ENCODE measurements at places on chromosomes 5 and 9. TPM values are rescaled to one million over a fixed set of nuclear protein-coding genes. Genes with fewer than 3 reads are reported as not detected.

COQ4 gene
- 36.9 TPM for polyA plus RNA-seq

DNA sequence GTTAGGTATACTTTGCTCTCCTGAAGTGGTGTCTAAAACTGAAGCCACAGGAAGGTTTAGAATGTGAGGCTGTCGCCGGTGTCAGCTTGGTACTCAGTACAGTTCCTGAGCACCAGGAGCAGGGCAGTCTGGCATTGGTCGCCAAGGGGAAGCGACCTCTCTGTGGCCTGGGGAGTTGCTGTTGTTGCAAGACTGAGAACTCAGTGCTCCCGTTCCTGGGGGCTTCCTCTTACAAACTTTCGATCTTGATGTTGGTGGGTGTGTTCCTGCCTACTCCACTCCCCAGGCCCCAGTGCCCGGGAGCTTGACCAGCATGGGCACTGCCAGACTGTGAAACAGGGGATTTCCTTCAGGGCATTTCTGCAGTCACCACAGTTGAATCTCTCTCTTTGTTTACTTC is 52.4 kb upstream of the PPARGC1B start:
- no peak overlapping the region for H3K27ac ChIP-seq
- DNase-seq = no peak
- no peaks in the 10 kb centered on the region for H3K4me1 ChIP-seq
- no peaks in the 10 kb centered on the region for H3K36me3 ChIP-seq
- no peak overlapping the region for H3K4me3 ChIP-seq
- H3K27me3 ChIP-seq = no peaks in the 10 kb centered on the region

GRCh38 chr5:140084541-140084940 is 29.4 kb upstream of the PURA start:
- DNase-seq = no peak
- no peaks in the 10 kb centered on the region for H3K4me1 ChIP-seq
- no peak overlapping the region for H3K4me3 ChIP-seq
- no peak overlapping the region for H3K27ac ChIP-seq
- H3K36me3 ChIP-seq = no peaks in the 10 kb centered on the region
- H3K27me3 ChIP-seq = no peaks in the 10 kb centered on the region

DNA sequence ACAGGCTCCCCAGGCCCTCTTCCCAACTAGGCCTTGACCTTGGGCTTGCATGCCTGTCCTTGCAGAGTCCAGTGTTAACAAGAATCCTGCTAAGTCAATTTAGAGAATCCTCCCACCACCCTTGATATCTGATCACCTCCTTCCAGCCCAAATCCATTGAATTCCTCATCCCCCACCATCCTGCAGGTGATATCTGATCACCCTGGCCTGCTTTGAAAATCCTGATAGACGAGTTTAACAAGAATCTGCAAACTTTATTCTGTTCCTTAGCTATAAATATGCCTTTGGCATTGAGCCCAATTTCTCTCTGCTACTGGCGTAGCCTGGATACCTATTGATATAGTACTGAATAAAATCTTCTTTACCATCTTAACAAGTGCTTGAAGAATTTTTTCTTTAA is 125.5 kb downstream of the DIRAS2 start:
- H3K27me3 ChIP-seq = no peaks in the 10 kb centered on the region
- no peak overlapping the region for H3K27ac ChIP-seq
- no peaks in the 10 kb centered on the region for H3K36me3 ChIP-seq
- no peaks in the 10 kb centered on the region for H3K4me1 ChIP-seq
- H3K4me3 ChIP-seq = no peak overlapping the region
